Activated CD4-positive, alpha-beta memory T cell treated with anti-CD3 and anti-CD28 coated beads for 36 hours (primary cell): ENCODE measurements at places on chromosomes 1 and 21. TPM values are rescaled to one million over a fixed set of nuclear protein-coding genes. Genes with fewer than 3 reads are reported as not detected.

CYP4B1 gene
- total RNA-seq: not detected

ICOSLG gene
- total RNA-seq: 2.4 TPM

VTCN1 gene
- total RNA-seq: not detected

OR10R2 gene
- not detected for total RNA-seq

TNFRSF8 gene
- total RNA-seq: 33.2 TPM

C1QTNF12 gene
- 3.8 TPM for total RNA-seq

TFF2 gene
- not detected for total RNA-seq

FCGR2B gene
- not detected for total RNA-seq

TTLL10 gene
- total RNA-seq: not detected

ST6GALNAC5 gene
- not detected for total RNA-seq

PLA2G2F gene
- total RNA-seq: not detected

SAMSN1 gene
- total RNA-seq: 48.4 TPM

DNA sequence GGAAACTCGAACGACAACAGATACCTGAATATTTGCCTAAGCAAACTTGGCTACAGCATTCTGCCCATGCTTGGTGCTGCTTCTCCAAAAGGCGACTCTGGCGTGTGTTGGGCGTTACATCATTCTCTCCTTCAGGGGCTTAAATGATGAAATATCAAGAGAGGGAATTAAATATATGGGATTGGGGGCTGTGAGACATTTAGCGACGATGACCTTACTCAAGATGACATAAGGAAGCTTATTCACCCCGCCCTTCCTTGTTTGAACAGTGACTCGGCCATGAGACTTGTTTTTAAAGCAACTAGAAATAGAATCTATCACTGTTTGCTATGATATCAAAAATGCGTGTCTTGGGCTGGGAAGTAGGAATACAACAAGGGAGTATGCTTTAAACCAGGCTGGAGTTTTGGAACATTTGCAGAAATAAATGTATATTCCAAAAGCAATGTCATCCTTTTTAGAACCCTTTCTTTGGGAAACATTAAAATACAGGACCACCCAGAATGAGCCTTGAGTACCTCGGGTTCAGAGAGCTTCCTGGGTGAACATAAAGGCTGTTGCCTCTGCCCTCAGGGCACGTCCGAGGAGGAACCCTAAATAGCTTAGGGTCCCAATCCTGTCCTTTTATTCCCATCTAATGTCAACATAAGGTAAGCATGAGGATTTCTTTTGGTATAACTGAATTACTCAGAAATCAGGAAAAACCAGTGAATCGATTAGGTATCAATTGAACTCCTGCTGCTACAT, 123.3 kb upstream of the SLC45A1 start:
- H3K4me3 ChIP-seq: no peak overlapping the region
- peaks cover 18% of the 10 kb centered on the region for H3K4me1 ChIP-seq
- H3K27me3 ChIP-seq: no peaks in the 10 kb centered on the region
- no peaks in the 10 kb centered on the region for H3K36me3 ChIP-seq
- H3K27ac ChIP-seq: no peak overlapping the region
- no peak for DNase-seq

GRCh38 chr1:229889031-229889517, 178.0 kb upstream of the GALNT2 start:
- H3K4me1 ChIP-seq: no peaks in the 10 kb centered on the region
- no peak overlapping the region for H3K4me3 ChIP-seq
- no peak for DNase-seq
- peaks cover 15% of the 10 kb centered on the region for H3K27me3 ChIP-seq
- H3K27ac ChIP-seq: no peak overlapping the region

GRCh38 chr21:38771536-38771935, 34.2 kb upstream of the ETS2 start:
- no peak overlapping the region for H3K27ac ChIP-seq
- no peaks in the 10 kb centered on the region for H3K36me3 ChIP-seq
- no peak overlapping the region for H3K4me3 ChIP-seq

DNA sequence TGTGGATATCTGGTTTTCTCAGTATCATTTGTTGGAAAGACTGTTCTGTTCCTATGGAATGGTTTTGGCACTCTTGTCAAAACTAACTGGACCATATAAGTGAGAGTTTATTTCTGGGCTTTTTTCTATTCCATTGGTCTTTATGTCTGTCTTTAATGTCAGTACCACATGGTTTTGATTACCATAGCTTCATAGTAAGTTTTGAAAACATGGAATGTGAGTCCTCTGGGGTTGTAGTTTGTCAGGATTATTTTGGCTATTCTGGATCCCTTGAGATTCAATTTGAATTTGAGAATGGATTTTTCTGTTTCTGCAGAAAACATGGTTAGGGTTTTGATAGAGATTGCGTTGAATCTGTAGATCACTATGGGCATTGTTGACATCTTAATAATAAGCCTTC, 107.9 kb downstream of the ZFYVE9 start:
- DNase-seq: no peak
- no peaks in the 10 kb centered on the region for H3K36me3 ChIP-seq
- no peak overlapping the region for H3K27ac ChIP-seq
- H3K4me3 ChIP-seq: no peak overlapping the region
- H3K27me3 ChIP-seq: no peaks in the 10 kb centered on the region

DNA sequence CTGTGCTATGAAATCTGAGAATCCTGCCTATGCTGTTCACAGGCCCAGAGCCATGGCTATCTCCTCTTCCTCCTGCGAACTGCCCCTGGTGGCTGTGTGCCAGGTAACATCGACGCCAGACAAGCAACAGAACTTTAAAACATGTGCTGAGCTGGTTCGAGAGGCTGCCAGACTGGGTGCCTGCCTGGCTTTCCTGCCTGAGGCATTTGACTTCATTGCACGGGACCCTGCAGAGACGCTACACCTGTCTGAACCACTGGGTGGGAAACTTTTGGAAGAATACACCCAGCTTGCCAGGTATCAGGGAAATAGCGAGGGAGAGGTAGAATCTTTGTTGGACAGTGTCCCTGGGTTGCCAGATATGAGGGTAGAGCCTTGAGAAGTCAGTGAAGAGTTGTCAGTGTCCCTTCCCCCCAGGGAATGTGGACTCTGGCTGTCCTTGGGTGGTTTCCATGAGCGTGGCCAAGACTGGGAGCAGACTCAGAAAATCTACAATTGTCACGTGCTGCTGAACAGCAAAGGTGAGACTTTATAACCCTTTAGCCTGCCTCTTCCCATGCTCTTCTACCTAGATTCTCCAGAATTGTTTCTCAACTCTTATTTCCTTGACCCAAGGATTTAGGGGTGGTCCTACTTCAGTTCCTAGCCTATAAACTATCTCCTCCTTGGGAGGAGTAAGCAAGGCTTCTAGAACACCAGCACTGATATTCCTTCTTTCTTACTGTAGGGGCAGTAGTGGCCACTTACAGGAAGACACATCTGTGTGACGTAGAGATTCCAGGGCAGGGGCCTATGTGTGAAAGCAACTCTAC, 1.4 kb downstream of the NIT1 start:
- peak overlapping the region; percentile 93 for H3K4me3 ChIP-seq
- H3K27ac ChIP-seq: peak overlapping the region; percentile 84
- H3K27me3 ChIP-seq: no peaks in the 10 kb centered on the region
- H3K36me3 ChIP-seq: peaks cover 48% of the 10 kb centered on the region
- H3K4me1 ChIP-seq: peaks cover 53% of the 10 kb centered on the region

DNA sequence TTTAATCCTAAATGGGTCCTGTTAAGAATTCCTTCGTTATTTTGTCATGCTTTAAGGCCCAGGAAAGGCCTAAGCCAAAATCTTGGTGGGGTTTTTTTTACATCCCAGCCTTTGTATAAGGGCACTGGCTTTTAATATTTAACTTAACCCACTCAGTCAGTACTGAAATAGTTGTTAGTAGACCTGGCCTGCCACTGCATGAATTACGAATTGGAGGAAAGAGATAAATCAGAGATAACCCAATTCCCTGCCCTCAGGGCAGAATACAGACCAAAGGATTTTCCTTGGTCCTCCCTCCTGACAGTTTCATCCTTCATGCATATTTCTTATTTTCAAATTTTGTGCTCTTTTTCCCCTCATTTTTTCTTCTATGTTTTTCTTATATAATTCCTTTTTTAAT, 193.0 kb downstream of the FASLG start:
- H3K4me1 ChIP-seq: peaks cover under 1% of the 10 kb centered on the region
- no peak for DNase-seq
- H3K36me3 ChIP-seq: peaks cover 3% of the 10 kb centered on the region

DNA sequence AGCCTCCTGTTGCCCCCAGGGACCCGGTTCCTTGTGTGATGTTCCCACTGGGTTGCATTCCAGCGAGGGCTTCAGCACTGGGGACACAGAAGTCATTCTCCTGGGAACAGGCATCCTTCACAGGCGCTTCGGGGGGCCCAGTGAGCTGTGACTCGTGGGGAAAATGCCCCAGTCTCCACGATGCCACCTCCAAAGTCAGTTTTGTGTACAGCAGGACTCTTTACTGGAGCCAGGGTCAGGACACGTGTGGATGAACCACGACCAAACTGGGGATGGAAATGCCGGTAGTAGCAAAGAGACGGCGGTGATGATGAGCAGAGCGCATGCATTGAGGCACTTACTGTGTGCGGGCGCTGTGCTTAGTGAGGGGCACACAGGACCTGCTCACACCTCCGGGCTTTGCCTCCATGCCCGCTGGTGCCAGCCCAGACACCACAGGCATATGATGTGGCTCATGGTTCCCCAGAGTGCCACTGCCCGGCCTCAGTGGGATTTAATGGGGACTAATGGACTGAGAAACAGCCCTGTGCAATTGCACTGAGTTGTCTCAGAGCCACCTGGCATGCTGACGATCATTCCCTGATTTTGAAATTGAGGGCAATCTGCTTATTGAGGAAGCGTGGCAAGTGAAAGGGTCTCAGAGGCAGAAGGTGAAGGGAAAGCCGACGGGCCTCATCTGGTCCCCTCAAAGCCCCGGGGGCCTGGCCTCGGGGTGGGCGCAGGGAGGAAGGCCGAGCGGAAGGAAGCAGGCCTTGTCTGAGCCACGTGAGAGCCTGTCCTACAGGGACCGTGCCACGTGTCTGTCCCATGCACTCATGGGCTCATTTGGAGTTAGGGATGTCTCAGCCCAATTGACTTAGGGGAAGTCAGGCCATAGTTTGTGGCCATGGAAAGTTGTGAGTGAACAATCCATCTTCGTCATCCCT, 91.4 kb downstream of the PDE9A start:
- H3K36me3 ChIP-seq: no peaks in the 10 kb centered on the region
- peaks cover 16% of the 10 kb centered on the region for H3K4me1 ChIP-seq
- DNase-seq: no peak
- H3K4me3 ChIP-seq: no peak overlapping the region
- no peak overlapping the region for H3K27ac ChIP-seq

GRCh38 chr1:192713921-192714320, 78.0 kb downstream of the RGS13 start:
- no peaks in the 10 kb centered on the region for H3K36me3 ChIP-seq
- peaks cover 2% of the 10 kb centered on the region for H3K4me1 ChIP-seq
- no peak for DNase-seq
- H3K4me3 ChIP-seq: no peak overlapping the region
- H3K27ac ChIP-seq: no peak overlapping the region

DNA sequence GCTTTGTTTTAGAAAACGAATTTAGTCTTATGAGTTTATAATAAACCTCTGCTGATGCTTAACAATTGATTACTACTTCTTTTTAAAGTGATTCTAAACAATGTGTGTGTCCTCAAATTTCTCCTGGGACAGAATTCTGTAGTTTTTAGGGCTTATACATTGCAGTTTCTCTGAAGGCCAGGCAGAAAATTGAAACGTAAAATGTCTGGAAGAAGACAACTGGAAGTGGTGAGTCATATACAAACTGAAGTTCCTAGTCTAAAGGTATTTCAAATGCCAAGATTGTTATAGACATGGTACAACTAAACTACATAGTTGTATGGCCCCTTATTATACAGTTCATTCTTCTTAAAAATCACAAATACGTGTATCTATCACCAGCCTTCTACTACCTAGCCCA, 30.5 kb upstream of the RC3H1 start:
- no peak for DNase-seq
- no peaks in the 10 kb centered on the region for H3K4me1 ChIP-seq
- H3K27me3 ChIP-seq: peaks cover 2% of the 10 kb centered on the region
- no peaks in the 10 kb centered on the region for H3K36me3 ChIP-seq
- H3K27ac ChIP-seq: no peak overlapping the region

DNA sequence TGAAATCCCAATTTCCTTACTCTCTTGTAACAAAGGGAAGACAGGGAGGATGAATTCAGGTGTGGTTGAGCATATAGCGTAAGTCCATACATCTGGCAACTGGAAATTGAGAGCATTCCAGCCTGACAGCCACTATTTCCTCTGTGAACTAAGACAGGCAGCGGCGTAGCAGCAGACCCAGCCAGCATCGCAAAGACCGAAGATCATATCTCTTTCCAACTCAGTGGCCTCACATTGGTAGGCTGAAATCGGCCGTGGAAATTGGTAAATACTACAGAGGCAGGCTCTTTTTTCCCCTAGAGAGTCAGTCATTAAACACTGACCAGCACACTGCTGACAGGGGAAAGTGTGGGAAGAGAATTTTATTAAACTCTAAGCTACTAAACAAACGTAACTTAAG, 43.4 kb downstream of the TARBP1 start:
- H3K4me3 ChIP-seq: no peak overlapping the region
- no peaks in the 10 kb centered on the region for H3K27me3 ChIP-seq
- peaks cover 44% of the 10 kb centered on the region for H3K36me3 ChIP-seq
- H3K4me1 ChIP-seq: peaks cover 12% of the 10 kb centered on the region
- no peak overlapping the region for H3K27ac ChIP-seq
- no peak for DNase-seq

DNA sequence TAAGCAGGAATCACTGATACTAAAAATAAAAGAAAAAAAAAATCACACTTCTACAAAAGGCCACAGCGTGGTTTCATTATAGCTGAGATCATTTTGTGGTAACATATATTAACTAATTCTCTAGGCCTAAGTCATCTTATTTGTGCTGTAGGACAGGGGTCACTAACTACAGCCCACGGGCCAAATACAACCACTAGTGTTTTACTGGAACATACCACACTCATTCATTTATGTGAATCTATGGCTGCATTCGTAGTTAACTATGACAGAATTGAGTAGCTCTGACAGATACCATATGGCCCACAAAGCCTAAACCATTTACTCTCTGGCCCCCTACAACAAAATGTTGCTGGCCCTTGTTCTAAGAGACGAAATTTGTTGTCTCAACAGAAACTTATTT, 224.4 kb downstream of the VAV3 start:
- H3K27ac ChIP-seq: no peak overlapping the region
- no peaks in the 10 kb centered on the region for H3K4me1 ChIP-seq
- H3K27me3 ChIP-seq: no peaks in the 10 kb centered on the region
- no peak for DNase-seq
- no peak overlapping the region for H3K4me3 ChIP-seq
